Retina (tissue), 1 donor: ENCODE measurements at places on chromosomes 12 and 14.

GRCh38 chr12:18690653-18691052, 47.2 kb downstream of the PLCZ1 start:
- no peak for DNase-seq

- DNase-seq: no peak
Measured at GRCh38 chr12:102459314-102459713, 21.0 kb downstream of the IGF1 start.

DNA sequence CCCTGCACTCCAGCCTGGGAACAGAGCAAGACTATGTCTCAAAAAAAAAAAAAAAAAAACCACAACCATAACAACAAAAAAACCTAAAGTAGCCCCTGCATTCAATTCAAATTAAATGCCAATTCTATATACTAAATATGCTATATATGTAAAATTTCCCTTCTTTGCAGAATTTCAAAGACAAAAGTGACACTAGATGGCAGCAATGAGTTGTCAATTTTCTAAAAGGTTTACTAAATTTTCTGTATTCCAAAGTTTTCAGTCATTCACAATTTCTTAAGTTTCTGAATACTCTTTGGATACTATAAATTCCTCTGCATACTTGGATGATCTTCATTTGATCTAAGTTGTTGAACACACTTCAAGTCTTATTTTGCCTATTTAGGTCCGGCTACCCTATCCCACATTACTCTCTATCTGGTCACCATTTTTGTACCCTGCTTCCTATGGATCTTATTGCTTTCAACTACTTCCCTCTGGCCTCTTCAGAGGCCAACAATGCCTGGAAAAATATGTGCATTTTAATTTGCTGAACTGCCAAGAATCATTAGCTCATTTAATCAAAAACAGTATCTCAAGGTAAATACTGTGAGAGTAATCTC, 27.9 kb downstream of the HNRNPC start:
- DNase-seq: no peak

DNA sequence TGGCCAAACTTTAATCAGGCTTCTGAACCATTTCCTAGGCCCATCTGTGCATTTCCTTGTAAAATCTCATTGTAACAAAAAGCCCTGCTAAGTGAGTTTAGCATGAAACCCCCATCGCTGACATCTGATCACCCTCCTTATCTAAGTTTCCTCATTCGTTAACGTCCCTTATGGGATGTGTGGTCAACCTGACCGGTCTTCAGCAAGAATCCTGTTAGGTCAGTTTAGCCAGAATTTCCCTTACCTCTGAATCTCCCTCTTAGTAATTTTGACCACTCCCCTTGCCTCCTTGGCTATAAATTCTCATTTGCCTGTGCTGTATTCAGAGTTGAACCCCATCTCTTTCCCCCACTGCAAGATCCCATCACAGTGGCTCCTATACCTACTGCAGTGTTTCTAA, 239.3 kb downstream of the RMST start:
- no peak for DNase-seq

GRCh38 chr12:57993030-57993429, 51.7 kb downstream of the ATP23 start:
- DNase-seq: no peak

GRCh38 chr14:44928793-44929192, 33.0 kb downstream of the KLHL28 start:
- no peak for DNase-seq

DNA sequence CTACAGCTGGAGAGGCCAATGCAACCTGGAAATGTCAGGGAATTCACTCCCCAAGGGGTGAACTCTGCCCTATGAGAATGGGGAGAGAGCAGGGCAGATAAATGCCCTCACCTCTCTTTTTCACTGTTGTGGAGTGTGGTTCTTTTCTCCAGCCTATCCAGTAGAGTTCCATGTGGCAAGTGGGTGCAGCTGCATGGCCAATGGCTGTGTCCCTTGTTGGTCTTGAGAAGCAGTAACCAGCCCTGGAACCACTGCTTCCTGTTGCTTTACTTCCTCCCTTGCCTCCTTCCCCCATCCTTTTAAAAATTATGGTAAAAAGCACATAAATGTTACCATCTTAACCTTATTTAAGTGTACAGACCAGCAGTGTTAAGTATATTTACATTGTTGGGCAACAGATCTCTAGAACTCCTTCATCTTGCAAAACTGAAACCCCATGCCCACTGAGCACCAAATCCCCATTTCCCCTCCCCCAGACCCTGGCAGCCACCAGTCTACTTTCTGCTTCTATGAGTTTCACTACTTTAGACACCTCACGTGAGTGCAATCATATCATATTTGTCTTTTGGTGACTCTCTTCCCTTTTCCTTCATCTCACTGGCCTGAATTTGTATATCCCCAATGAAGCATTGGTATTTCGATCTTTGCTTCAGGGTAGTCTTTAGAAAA, 77.0 kb upstream of the GRIP1 start:
- DNase-seq: no peak

DNA sequence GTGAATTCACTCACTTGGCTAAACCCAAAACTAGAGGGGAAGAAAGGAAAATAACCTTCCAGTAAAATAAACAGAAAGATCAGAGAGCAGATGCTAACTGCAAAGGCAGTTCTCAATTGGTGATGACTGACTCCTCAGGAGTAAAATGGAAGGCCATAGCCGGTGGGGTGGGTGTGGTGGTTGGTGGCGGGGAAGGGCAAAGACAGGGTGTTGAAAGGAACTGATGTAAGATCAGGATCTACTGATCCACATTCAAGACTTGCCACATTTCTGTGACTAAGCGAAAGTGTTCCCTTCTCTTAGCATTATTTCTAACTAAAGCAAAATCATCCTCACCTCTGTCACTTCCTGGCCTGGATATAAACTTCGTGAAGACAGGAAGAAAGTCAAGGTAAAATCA, 26.3 kb upstream of the TC2N start:
- no peak for DNase-seq
